ENCODE measurements at places on chromosomes 3 and 15.

DNA sequence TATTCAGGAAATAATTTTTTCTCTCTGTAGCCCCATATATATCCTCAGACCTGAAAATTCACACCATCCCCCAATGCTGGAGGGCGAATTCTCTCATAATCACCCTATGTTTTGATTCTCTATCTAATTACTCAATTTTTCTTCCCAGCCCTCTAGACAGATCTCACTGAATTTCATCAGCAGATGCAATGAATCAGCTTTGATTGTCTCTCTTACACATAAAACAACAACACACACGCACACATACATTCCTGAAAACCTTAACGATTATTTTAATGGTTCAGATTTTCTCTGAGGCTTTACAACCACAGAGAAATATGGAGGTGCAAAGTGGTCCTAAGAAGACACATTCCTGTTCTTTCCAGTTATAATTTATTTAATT, 11.1 kb downstream of the RBMS3 start:
- DNase-seq, result no peak

- DNase-seq, result no peak
Measured at GRCh38 chr3:66486202-66486601, 14.6 kb downstream of the LRIG1 start.

DNA sequence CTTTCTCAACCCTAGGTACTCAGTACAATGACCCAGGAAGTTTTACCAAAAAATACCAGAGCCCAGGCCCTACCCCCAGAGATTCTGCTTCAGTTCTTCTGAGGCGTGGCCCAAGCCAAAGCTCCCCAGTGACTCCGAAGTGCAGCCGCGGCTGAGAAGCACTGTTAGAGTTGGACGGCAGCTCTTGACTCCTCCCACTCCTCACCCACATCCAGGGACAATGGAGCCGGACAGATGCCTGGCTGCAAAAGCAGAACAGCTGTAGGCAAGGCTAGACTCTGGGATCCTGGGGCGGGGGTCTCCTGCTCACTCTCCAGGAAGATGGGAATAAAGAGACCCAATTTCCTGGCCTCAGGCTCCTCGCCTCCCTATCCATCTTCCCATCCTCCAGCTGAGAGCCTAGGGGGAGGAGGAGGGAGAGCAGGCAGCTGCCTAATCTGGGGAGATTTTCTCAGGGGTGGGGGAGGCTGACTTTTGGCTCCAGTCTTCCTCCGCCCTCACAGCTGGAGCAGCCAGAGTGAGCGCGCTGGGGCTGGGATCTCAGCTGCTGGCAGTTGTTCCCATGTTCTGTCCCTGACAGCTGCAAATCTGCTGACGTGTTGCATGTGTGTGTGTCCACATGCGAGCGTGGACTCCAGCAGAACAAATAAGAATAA, 223.8 kb downstream of the OPA1 start:
- no peak for DNase-seq

DNA sequence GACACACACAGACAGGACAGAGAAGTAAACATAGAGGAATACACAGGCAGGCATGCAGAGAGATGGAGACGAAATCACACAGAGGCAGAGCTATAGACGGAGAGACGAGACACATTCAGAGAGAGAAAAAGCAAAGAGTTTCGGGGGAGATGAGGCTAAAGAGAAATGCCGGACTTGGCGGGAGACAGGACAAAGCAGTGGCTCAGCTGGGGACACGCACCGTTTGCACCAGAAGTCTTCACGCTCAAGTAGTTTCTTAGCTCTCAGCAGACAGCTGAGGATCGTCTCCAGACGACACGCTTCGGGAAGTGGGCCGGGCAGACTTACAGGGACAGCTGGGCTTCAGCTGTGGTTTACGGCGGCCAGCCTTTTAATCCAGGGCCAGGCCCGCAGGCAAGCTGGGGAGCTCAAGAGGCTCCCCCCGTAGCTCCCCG, 56.2 kb upstream of the DLG1 start:
- DNase-seq, result no peak

DNA sequence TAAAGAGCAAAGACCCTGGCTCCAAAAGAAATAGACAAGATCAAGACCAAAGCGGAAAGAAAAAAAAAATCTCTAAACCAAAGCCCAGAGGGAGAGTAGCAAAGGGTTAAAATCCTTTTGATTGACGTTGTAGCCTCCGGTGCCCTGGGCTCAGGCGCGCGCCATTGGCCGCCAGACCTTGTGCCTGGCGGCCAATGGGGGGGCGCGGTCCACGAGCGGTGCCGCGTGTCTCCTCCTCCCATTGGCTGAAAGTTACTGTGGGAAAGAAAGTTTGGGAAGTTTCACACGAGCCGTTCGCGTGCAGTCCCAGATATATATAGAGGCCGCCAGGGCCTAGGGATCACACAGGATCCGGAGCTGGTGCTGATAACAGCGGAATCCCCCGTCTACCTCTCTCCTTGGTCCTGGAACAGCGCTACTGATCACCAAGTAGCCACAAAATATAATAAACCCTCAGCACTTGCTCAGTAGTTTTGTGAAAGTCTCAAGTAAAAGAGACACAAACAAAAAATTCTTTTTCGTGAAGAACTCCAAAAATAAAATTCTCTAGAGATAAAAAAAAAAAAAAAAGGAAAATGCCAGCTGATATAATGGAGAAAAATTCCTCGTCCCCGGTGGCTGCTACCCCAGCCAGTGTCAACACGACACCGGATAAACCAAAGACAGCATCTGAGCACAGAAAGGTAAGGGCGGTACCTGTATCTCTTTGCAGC, at the start of gene HES1:
HES1 (plus strand) TSS at position 343 of the 713 bp plus-strand sequence; CDS start at position 576, 233 bp downstream.
- DNase-seq, result peak; percentile 99

DNA sequence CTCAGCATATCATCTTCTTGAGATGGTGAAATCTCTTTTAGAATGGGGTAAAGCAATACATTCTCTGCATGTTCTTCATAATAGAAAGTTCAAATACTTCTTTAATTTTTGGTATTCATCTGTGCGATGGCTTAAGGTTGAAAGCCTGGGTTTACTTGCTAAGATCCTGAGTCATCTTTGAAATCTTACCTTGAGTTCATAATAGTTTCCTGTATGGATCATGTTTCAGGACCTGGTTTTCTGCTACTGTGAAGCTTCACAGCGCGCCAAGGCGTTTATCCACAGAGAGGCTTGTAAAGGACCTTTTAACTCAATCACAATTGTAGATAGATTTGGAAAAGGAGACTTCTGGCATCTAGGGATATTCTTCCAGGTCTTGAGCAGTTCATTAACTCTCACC, 39.0 kb downstream of the MED12L start:
- peak; percentile 71 for DNase-seq

DNA sequence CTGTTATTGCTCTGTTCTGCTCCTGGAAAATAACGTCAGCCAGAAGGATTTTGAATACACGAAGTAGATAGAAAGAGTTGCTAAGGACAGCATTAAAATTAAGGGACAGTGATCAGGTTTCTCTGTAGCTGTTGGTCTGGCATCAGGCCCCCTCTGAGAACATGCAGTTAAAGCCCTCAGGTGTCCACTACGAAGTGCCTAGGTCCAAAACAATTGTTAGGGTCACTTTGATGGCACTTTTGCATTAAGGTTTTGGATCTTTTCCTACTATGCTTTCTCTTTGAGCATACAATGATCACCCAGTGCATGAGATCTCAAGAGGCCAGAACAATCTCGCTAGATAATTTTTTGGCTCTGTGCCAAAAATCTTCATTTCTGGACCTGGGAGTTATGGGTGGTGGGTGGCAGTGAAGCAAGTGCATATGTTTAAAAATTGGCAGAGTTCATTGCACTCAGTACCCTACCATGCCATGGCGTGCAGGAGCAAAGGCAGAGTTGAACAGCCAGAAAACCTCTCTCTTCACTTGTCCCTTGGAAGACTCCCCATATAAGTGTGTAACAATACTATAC, 797.6 kb downstream of the ROBO2 start:
- no peak for DNase-seq

- peak; percentile 45 for DNase-seq
Measured at GRCh38 chr3:78140866-78141265, 1101.0 kb downstream of the ROBO2 start.

- no peak for DNase-seq
Measured at GRCh38 chr3:105316331-105316730, 50.4 kb upstream of the ALCAM start.

DNA sequence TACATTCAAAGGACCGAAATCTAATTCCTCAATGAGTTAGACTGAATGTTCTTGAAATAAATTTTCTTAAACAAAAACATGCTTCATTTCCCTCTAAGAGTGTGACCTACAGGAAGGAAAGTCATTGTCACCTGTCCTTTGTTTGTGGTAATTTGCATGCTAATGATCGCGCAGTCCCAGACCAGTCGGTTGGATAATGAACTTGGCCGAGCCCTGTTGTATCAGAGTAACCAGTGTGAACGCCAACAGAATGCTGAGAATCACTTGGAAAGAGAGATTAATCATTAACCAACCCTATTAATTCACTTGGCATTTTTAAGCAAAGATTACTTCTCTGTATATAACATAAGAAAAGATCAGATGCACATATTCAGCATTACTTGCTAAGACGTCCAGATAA, 8.1 kb upstream of the ARNT2 start:
- DNase-seq, result no peak

DNA sequence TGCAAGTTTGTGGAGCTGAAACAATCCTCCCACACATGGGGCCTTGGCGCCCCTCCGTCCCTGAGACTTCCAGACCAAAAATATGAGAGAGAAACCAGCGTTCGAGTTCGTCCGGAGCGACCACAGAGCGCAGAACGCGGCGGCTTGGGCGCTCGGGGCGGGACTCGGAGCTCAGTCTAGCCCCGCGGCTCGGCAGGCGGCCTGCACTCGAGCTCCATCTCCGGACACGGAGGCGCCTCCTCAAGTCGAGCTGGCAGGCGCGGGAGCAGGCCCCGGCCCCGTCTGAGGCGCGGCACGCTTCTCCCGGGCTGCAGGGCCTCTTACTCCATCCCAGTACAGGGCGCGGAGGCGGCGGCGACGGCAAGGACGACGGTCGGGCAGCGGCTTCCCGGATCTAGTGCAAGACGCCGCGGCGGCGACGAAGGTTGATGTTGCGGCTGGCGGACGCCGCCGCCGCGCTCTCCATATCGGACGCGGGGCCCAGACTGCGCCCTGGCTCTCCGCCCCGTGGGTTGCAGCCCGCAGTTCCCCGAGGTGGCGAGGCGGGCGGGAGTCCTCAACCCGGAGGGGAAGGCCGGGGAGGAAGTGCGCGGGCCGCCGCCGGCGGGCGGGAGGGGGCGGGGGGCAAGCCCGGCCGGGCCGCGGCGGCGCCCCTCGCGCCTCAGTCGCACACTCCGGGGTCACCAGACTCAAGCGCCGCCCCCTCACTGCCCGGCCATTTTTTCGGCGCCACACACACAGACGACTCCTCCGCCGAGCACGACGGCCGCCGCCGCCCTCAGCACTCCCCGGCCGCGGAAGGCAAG, 674 bp downstream of the MSL2 start:
- DNase-seq, result peak; percentile 51

GRCh38 chr3:50251220-50251619, 15.2 kb downstream of the GNAI2 start:
- DNase-seq, result peak; percentile 96

GRCh38 chr15:51816611-51817010, 12.8 kb upstream of the TMOD3 start:
- no peak for DNase-seq

DNA sequence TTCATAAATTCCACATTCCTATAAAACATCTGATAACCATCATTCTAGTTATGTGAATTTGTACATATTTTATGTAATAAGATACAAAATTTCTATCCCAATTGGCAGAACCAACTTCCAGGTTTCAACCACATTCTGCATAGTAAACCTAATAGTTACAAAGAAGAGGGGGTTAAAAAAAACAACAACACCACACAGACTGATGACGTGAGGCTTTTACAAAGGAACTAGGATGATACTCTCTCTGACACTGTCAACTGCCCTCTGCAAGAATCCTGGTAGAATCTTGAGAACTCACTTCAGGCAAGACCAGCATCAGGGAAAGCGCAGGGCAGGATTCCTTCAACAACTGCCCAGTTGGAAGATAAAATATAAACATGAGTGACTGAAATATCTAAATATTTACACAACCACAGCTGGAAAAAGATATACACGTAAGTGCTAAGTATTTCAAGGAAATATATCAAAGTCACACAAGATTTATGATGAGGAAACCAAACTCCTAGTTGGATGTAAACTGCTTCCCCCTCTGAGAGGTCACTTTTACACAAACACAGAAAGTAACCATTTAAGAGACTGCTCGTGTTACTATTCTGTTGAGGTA, 816.4 kb downstream of the ROBO1 start:
- no peak for DNase-seq

- no peak for DNase-seq
Measured at GRCh38 chr3:118760585-118761290, 273.9 kb downstream of the IGSF11 start.

DNA sequence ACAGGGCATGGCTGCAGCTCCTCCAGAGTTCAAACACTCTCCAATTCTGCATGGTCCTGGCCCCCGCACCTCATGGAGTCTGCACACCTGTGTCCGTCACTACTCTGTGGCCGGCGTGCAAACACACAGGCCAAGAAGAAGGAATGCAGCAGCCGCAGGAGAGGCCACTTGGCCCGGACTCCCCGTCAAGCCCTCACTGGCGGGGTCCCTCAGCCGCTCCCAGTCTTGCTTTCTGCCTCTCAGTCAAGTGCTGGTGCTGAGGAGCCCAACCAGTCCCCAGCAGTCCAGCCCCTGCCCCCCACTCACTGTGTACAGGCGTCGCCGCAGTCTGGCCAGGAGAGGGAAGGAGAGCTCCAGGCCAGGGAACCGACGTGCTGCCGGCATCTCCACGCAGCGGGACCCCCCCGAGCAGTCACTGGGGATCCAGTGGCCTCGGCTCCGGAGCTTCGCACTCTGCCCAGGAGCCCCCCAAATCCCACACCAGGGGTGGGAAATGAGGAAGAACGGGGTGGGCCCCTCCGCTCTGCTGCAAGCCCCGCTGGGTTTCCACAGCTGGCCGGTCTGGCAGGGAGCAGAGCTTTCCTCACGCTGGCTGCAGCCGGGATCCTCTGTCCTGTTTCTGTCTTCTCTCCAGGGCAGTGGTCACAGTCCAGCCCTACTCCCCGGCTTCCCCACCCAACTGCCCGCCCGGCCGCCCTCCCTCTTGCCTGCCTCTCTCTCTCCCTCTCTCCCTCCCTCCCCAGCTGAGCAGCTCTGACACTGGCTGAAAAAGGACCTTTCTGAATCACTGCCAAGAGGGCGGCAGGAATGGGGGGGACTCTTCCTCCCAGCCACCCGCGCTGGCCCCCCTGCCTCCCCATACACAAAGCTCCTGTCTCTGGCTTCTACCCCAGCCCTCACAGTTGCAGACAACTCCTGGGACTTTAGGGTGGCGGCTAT, 16.0 kb downstream of the TNK2 start:
- peak; percentile 56 for DNase-seq
